ENCODE measurements at places on chromosomes 2 and 18.

GRCh38 chr2:189233527-189233926 lies 54.0 kb upstream of the COL5A2 start:
- no peak for DNase-seq

DNA sequence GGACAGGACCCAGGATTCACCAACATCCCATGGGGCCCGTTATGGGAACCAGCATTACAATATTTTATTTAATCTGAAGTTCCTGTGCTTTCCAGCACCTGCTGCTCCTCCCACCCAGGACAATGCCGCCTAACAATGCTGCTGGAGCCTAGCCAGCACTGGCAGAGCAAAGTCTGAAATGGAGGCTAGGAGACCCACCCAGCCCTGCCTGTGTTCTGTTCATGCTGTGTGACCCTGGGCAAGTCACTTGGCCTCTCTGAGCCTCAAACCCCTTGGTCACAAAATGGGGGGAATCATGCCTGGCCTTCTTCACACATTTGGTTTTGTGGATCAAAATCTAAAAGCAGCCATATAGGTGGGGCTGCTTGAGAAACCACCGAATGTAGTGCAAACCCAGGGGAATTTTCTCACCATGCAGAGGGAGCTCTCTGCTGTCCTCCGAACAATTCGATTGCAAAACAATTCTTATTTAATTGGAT lies 38.5 kb upstream of the ODC1 start:
- DNase-seq, result no peak

- DNase-seq, result no peak
These were observed 141.6 kb upstream of the CYP1B1 start for GRCh38 chr2:38217401-38218188.

DNA sequence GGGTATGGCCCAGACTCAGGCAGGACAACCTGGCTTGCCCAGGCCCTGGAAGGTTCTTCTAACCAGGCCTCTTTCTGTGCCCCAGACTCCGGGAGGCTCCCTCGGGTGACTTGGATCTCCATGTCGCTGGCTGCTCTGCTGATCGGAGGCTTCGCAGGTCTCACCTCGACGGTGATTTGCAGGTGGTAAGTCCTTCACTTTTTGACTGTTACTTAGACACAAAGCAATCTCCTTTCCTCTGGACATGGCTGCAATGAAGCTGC lies 103.5 kb downstream of the TPO start:
- DNase-seq, result no peak

DNA sequence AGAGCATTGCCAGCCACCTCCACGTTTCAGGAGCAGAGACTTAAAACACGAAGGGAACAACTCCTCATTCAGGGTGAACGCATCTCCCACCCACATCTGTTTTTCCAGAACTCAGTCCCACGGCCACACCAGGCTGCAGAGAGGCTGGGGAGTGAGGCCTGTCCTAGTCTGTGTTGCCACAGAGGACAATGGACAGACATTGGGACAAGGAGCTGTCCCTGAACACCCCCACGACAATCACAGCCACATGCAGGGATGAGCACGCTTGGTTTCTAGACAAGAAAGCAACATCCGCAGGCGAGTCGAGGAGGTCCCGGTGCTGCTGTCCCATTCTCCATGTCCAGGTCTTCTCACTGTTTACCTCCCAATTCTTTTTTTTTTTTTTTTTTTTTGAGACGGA lies 167.4 kb downstream of the EIPR1 start:
- no peak for DNase-seq

DNA sequence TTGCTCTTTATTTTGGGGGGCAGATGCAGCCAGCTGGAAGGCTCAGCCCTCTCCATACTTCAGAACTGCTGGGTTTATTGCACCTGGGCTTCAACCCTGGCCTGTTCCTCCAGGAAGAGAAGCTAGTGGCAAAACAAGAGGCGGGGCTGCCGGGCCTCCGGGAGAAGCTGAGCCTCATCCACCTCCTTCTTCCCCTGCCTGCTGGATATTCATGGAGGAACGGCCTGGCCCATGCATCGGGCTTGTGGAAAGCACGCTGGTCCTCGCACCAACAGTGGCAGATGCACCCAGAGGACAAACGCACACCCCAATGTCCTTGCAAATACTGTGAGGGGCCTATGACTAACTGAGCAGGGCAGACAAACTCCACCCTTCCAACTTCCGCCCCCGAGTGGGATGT lies 30.6 kb downstream of the FAM178B start:
- DNase-seq, result no peak

- no peak for DNase-seq
These were observed 7.0 kb upstream of the STK39 start for GRCh38 chr2:168254158-168254935.

GRCh38 chr18:68779169-68779568 lies 18.7 kb upstream of the CCDC102B start:
- DNase-seq, result no peak

DNA sequence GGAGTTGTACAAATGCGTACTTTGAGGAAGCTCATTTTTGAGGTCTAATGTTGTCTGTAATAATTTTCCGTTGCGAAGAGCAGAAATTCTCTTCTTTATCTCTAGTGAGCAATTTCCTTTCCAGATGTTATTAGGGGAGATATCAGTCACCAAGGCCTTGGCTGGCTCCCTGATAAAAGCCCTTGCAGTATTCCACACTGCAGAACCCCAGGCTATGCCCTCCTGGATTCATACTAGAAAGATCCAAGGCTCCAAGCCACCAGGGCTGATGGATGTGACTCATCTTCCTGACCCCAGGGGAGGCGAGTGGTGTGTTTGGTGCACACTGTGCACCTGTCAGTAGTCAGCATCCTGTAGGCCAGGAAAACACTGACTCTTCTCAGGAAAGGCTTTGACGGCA lies 34.7 kb downstream of the INO80C start:
- DNase-seq, result no peak

Data from cortex of kidney (tissue), 1 donor.